Hair follicular keratinocyte (primary cell): ENCODE measurements at places on chromosomes 11 and 22. TPM values are rescaled to one million over a fixed set of nuclear protein-coding genes. Genes with fewer than 3 reads are reported as not detected.

Gene GRIA4
- total RNA-seq: not detected in 2 replicates

Gene GGT1
- 6.2 and 15.8 TPM in 2 replicates for total RNA-seq

Gene PRODH
- 0.62 and 0.72 TPM in 2 replicates for total RNA-seq

Gene CCDC81
- 0.34 TPM in 1 of 2 replicates, not detected in the other for total RNA-seq

Gene UBQLNL
- not detected in 2 replicates for total RNA-seq

Gene OPCML
- not detected in 2 replicates for total RNA-seq

Gene IL10RA
- not detected in 2 replicates for total RNA-seq

Gene FDXACB1
- 3.0 and 6.0 TPM in 2 replicates for total RNA-seq

Gene BBOX1
- not detected in 2 replicates for total RNA-seq

Gene TMEM25
- total RNA-seq: 26.8 and 42.5 TPM in 2 replicates

Gene GPR83
- total RNA-seq: 0.16 TPM in 1 of 2 replicates, not detected in the other

Gene XBP1
- total RNA-seq: 159 and 222 TPM in 2 replicates

Gene PKP3
- 292 and 373 TPM in 2 replicates for total RNA-seq

Gene MCHR1
- 0.68 and 3.2 TPM in 2 replicates for total RNA-seq

Gene MOGAT2
- not detected in 2 replicates for total RNA-seq

Gene DYNC2H1
- total RNA-seq: 13.9 and 21.9 TPM in 2 replicates

Gene TYR
- not detected in 2 replicates for total RNA-seq

Gene ADM2
- total RNA-seq: 3.5 and 13.8 TPM in 2 replicates

Gene TLCD5
- total RNA-seq: 0.94 and 3.3 TPM in 2 replicates

Gene PATE4
- not detected in 2 replicates for total RNA-seq

Gene CHST1
- total RNA-seq: 2.0 and 5.2 TPM in 2 replicates

Gene CD3G
- not detected in 2 replicates for total RNA-seq

Gene OR9G1
- total RNA-seq: not detected in 2 replicates

Gene PRAME
- total RNA-seq: not detected in 2 replicates

Gene FGF3
- total RNA-seq: not detected in 2 replicates

Gene TRIM51
- not detected in 2 replicates for total RNA-seq

Gene KCNC1
- total RNA-seq: not detected in 2 replicates

Gene RFPL2
- not detected in 2 replicates for total RNA-seq

Gene WBP2NL
- not detected in 2 replicates for total RNA-seq

Gene NAALAD2
- total RNA-seq: not detected in 2 replicates

Gene MMP8
- 0.11 TPM in 1 of 2 replicates, not detected in the other for total RNA-seq

Gene CHORDC1
- 13.9 and 41.0 TPM in 2 replicates for total RNA-seq

Gene C11orf54
- 3.5 and 3.7 TPM in 2 replicates for total RNA-seq
